ENCODE measurements at places on chromosomes 12 and 14. TPM values are rescaled to one million over a fixed set of nuclear protein-coding genes. Genes with fewer than 3 reads are reported as not detected.

CACNA2D4 gene
- 0.72 TPM for total RNA-seq

LAG3 gene
- total RNA-seq = not detected

HOXC9 gene
- 11.6 TPM for total RNA-seq

FLRT2 gene
- total RNA-seq = 39.1 TPM

WSB2 gene
- total RNA-seq = 97.2 TPM

CPNE6 gene
- not detected for total RNA-seq

KRT86 gene
- under 0.01 TPM for total RNA-seq

CISTR gene
- not detected for total RNA-seq

CCNB1IP1 gene
- 42.7 TPM for total RNA-seq

TMEM121 gene
- total RNA-seq = 2.7 TPM

DNA sequence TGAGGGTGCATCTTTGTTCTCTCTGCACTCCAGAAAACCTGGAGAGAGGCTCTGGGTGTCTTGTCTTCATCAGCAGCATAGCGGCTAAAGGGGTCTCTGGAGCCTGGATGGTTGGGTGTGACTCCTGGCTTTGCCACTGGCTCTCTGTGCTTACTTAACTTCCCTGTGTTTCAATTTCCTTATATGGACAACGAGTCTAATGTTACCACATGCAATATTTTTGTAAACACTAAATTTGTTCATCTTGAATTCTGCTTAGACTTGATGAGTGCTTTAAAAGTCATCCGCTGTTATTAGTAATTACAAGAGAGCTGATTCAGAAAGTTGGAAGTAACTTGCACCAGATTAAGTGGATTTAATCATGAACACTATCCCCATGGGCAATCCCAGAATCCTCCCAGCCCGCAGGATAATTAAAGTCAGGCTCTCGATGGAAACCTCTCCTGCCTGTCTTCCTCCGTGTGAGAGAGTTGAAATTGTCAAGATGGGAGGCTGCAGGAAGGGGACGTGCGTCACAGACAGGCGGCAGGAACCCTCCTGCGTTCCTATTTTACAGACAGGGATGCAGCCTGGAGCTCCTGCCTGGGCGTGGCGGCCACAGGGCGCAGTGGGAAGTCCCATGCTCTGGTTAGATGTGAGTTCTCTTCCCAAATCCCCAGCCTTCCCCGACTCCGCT is 201.2 kb downstream of the TTC8 start:
- DNase-seq = peak; percentile 86

DNA sequence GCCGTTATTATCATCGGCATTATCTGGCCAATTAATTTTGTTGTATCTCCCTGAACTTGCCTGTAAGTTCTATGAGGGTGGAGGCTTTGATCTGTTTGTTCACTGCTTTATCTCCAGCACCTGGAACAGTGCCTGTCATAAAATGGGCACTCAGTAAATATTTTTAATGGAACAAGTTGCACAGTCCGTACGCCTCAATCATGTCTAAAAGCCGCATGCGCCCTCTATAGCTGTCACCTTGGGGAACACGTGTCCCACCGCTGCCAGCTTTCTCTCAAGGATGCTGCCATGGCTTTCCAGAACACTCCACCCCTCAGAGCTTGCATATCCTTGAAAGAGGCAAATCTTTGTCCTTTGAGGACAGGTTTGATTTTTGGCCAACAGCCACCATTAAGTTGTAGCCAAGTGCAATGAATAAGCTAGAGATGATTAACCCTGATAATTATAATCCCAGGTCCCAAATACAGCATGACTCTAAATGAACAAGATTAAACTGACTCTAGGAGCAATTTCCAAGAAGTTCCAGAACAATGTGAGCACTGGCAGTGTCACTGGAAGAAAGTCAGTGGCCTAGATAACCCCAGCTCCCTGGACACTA is 55.1 kb downstream of the ERH start:
- peak; percentile 47 for DNase-seq

DNA sequence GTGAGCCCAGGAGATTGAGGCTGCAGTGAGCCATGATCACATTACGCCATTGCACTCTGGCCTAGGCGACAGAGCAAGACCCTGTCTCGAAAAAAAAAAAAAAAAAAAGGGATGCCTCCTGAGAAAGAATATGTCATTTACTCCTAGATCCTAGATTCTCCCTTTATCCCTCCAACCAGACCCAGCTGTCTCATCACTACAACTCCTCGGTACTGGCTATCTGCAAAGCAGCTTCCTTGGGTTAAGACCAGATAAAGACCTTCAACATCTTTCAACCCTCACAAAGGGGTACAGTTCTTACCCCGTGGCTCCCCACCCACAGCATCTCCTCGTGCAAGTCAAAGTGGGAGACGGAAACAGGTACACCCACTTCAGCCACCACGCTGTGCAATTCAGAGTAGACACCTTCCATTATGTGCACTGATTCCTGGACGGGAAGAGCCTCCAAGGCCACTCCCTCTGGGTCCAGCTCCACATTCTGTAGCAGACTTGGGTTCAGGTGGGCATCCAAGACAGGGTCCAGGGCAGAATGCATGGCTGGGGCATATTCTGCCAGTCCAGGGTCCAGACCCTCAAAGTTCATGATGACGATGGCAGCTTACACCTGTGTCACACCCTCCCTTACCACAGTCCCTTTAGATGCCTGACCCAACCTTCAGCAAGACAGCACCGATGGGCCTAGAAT is 1.1 kb downstream of the PAN2 start:
- DNase-seq = no peak

DNA sequence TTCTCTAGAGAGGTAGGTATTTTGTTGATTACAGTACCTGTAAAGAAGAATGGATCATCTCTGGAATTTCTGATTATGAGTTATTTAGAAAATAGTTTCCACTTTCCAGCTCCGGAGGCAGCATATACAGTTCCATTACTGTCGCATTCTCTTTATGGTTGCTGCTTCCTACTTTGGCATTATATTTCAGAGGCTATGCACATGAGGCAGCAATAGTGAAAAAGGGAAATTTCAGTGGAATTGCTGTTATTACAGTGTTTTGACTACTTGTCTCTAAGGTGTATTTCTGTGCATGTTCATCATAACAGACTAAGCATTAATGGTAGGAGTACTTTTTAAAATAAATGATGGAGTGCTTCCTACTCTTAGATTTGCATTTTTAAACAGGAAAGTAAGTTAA is 10.2 kb downstream of the GNG2 start:
- DNase-seq = no peak

DNA sequence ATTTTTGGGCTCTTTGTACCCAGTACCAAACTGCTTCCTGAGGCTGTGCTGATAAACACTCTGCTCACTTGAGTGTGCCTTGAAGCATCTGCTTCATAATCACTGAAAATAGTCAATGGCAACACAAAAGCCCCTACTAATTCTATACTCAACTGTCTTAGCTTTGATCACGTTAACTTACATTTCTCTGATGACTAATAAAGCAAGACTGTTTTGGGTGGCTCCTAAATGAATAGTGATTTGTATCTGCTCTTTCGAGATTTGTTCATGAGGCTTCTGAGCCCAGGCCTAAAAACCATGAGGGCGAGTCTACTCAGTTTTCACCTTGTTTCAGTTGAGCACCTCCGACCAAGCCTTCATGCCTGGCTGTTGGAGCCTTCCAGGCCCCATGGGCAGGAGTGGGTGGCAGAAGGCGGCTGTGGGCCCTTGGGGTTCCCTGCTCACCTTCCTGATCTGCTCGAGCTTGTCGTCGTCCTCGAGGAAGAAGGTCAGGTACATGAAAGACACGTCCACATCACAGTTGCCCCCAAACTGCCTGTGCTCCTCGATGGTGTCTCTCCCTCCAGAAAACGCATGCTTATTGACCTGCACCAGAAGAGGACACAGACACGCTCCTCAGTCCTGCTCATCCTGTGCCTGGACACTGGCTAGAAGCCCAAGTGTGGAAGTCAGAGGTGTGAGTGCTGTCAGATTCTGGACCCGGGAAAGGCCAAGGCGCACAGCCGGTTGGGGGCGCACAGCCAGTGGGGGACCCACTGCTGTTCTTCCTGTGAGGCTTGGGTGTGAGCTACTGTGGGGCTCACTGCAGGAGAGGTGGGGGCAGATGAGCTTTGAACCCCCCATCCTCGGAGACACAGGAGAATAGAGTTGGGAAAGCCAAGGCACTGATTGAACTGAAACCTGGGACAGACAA is 13.7 kb downstream of the SLC25A47 start:
- DNase-seq = peak; percentile 49

DNA sequence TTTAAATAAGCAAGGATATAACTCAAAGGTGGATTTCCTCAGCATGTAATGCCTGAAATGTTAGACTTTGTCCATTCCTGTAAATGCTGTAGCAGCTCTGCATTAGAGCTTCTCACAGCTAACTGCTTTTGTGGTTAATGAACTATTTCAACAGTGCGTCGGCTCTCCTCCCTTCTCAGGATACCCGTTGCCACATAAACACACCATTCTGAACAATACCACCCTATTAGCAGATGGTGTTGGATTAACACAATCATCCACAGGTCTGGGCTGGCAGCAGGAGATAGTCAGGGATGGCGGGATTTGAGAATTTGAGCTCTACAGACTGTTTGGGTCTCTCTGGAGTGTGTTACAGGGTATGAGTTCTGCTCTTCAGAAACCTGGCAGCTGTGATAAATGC is 33.5 kb upstream of the C12orf42 start:
- DNase-seq = no peak

- DNase-seq = no peak
Observed at GRCh38 chr12:48197549-48197970, 5.5 kb downstream of the OR10AD1 start.

- no peak for DNase-seq
Observed at GRCh38 chr12:47156167-47156736, 76.5 kb upstream of the AMIGO2 start.

- no peak for DNase-seq
Observed at GRCh38 chr12:54984658-54985376, at the start of gene TESPA1. Gene TESPA1, minus strand, starts transcription at chr12:54984762. Its CDS starts 10,200 bp downstream, at chr12:54974562.

- no peak for DNase-seq
Observed at GRCh38 chr14:24086193-24086955, 7.7 kb upstream of the PCK2 start.

GRCh38 chr12:50024805-50025186 is 498 bp downstream of the RACGAP1 start:
- DNase-seq = peak; percentile 76

- DNase-seq = no peak
Observed at GRCh38 chr12:45575417-45575816, 154.1 kb upstream of the ARID2 start.

- no peak for DNase-seq
Observed at GRCh38 chr12:119870457-119870856, 6.7 kb downstream of the CIT start.

- DNase-seq = no peak
Observed at GRCh38 chr12:59036973-59037762, 116.9 kb upstream of the LRIG3 start.

- DNase-seq = no peak
Observed at GRCh38 chr14:105369653-105370040, 28.7 kb upstream of the TEX22 start.

GRCh38 chr14:93797071-93797470 is 8.8 kb upstream of the PRIMA1 start:
- no peak for DNase-seq

- no peak for DNase-seq
Observed at GRCh38 chr12:27531896-27532295, 7.9 kb downstream of the PPFIBP1 start.
